NCI-H460 (cell line): ENCODE measurements at places on chromosomes 2 and 18.

DNA sequence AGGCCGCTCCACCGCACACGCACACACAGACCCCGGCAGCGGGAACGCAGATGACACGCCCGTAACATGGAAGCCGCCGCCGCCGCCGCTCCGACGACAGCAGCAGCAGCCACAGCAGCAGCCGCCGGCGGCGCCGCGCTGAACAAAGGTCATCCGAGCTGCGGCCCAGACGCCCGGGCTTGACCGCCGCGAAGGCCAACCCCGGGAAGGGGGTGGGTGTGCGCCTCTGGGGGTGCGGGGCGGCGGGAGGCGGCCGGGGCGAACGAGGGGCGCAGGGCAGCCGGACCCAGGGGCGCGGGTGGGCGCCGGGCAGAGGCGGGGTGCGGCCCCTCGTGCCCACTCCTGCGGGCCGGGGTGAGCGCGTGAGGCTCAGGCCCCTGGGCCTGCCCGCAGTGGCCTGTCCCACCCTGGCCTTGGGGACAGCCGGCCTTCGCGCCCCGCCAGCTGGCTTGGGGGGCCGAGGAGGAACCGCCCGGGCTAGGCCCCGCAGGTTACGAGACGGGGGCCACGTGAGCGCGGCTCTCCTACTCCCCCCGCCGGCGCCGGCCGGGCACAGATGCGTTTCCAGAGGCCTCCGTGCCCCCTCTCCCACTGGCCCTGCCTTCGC, 1.0 kb upstream of the ZNF532 start:
- DNase-seq = no peak

- no peak for DNase-seq
These were observed 144.1 kb downstream of the FHOD3 start for GRCh38 chr18:36441426-36442240.

DNA sequence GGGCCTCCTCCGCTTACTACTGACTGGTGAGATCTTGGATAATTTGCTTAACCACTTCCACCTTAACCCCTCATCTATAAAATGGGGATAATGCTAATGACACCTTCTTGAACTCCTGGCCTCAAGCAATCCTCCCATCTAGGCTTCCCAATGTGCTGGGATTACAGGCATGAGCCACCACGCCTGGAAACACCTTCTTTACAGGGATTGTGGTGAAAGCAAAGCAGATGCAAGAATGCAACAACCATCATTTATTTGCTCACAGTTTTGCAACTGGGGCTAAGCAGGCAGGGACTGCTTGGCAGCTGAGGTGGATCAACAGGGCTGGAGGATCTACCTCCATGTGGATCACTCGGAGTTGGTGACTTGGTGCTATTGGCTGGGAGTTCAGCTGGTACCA, 76.2 kb upstream of the ZNF532 start:
- no peak for DNase-seq

- DNase-seq = no peak
These were observed 19.0 kb downstream of the USP39 start for GRCh38 chr2:85635011-85635410.

GRCh38 chr2:206420721-206421120, 22.6 kb upstream of the ADAM23 start:
- DNase-seq = no peak

- DNase-seq = no peak
These were observed 105.5 kb downstream of the ARL6IP6 start for GRCh38 chr2:152823905-152824304.

DNA sequence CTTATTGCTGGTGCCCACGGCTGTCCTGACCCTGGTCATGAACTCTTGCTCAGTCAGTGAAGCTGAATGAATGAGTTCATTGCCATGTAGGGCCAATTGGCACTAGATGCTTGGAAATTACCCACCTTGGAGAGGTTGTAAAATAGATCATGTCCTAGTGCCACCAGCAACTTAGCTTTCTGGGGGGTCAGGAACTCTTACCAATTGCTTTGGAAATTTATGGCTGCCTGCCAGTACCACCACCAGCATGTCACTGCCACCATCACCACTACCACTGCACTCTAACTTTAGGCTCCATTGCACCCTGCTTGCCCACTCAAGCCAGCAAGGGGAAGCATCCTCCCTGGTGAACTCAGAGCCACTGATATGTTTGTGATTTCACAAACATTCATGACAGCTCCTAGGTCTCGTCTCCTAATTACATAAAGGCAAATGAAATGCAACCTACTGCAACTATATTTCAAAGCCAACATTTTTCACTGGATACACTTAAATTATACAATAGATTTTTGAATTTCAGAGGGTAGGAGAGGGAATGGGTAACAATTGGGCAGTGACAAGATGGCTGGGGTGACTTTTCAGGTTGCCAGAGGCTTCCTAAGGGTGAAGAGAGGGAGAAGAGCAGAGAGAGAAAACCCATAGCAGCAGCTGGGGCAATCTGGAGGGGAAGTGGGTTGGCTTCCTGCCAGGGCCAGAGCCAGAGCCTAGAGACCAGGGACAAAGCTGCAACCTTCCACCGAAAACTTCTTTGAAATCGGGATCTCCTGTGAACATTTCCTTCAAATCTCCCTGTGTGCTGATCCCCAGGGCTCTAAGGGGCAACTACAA, 3.5 kb upstream of the EMILIN1 start:
- DNase-seq = no peak

DNA sequence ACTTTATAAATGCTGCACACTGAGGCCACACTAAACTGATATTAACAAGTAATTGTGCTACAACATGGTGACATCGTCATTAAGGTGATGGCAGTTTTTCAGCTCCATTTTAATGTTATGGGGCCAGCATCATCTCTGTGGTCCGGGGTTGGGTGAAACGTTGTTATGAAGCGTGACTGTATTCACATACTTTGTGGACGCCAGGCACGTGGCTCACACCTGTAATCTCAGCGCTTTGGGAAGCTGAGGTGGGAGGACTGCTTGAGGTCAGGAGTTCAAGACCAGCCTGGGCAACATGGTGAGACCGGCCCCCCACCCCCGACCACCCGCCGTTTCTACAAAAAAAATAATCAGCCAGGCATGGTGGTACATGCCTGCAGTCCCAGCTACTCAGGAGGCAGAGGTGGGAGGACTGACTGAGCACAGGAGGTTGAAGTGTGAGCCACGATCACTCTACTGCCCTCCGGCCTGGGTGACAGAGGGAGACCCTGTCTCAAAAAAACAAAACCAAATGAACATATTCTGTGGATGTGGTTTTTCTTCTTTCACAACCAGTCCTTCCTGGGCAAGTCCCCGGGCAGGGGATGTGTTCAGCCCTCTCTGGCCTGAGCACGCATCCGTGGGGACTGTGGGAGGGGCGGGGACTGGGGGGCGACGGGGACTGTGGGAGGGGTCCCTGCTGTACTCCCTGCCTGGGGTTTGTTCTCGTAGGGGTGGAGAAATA, 12.9 kb upstream of the GAL3ST2 start:
- no peak for DNase-seq

GRCh38 chr18:57931038-57931437, 113.0 kb upstream of the NEDD4L start:
- DNase-seq = no peak

DNA sequence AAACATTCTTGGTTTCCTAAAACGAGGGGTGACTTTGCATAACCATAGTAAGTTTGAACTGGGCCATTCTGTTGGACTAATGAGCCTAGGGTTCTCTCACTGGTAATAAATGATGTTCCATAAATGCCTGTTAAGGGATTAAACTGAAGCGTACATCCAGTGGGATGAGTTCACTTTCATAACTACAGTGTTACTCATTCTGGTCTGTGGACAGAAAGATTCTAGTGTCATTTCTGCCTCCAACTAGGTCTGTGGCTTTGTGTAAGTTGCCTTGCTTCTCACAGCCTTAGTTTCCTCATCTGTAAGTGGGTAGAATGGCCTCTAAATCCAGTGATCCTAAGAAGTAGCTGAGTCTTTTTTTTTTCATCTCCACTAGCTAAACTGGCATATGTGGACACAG, 1860.6 kb upstream of the PIK3C3 start:
- no peak for DNase-seq

DNA sequence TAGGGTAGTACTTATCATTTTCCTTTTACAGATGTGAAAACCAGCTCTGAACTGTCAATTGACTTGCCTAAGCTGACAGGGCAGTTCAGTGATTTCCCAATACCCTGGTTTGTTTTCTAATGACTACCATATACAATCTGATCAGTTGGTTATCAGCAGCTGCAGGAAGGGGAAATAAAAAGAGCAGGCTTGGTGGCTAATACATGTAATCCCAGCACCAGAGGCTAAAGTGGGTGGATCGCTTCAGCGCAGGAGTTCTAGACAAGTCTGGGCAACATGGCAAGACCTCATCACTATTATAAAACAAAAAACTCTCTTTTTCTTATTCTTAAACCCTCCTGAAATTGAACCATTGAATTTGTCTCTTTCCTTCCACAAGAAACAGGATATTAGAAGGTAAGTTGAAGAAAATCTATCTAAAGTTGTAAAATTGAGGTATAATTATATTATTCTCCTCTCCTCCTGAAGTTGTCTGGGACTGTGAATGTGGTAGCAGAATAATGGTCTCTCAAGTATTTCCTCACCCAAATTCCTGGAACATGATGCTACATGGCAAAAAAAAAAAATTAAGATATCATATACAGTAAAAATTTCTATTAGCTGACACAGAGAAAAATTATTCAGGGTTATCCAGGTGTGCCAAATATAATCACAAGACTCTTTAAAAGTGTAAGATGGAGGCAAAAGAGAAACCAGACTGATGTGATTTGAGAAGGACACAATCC, 1441.6 kb downstream of the SUCLG1 start:
- no peak for DNase-seq

- no peak for DNase-seq
These were observed 68.4 kb downstream of the BCL2L11 start for GRCh38 chr2:111189106-111189505.

DNA sequence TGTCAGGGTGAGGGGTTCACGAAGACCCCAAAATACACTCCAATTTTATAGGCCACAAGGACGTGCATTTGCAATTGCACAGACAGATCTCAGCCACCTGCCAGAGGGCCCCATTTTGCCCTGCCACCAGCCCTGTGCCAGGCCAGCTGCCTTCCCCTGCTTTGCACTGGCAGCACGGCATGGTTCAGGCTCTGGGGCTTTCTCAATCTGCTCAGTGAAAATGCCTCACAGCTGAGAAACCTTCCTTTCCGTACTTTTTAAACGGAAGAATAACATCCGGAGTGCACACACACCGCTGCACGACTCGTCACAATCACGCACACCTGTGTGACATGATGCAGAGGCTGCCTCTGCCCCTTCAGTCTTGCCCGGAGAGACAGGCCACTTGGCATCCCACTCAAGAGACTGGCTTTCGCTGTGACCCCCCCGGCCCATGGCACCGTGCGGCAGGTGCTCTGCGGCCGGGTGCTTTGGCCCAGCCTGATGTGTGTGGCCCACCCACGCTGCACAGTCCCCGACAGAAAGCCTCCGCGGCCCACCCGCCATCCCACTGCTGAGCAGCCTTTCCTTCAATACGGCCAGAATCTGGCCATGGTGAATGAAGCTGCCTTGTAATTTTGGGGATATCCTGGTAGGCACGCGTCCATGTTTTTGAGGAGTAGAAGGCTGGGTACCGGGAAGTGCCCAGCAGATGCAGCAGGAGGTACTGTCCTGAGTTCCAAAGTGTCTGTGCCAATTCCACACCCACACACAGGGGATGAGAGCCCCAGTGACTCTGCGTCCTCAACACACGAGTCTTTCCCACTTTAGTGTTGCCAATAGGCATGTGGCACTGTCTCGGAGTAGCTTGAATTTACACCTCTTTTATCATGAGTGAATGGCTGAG, 88.8 kb downstream of the USP40 start:
- DNase-seq = no peak

GRCh38 chr18:77127769-77128671, 4.6 kb downstream of the MBP start:
- peak; percentile 27 for DNase-seq

GRCh38 chr18:5431836-5432575, 111.8 kb downstream of the EPB41L3 start:
- no peak for DNase-seq

- DNase-seq = no peak
These were observed 84.1 kb downstream of the CAPN13 start for GRCh38 chr2:30722936-30723725.

DNA sequence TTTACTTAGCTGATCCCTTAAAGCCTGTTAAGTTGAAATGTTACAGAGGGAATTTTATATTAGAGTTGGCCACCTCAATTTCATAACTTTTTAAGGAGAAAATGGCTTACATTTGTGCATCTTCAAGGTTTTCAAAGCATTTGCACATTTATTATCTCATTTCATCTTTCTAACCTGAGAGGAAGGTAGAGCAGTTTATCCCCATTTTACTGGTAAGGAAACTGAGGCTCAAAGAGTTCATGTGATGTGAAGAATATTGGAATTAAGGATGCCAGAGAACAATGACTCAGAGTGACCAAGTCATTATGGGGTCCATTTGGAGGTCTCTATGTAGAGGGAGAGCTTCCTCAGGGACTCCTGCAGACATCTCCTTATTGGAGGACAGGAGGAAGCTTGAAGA, 35.0 kb downstream of the PRKRA start:
- DNase-seq = no peak

DNA sequence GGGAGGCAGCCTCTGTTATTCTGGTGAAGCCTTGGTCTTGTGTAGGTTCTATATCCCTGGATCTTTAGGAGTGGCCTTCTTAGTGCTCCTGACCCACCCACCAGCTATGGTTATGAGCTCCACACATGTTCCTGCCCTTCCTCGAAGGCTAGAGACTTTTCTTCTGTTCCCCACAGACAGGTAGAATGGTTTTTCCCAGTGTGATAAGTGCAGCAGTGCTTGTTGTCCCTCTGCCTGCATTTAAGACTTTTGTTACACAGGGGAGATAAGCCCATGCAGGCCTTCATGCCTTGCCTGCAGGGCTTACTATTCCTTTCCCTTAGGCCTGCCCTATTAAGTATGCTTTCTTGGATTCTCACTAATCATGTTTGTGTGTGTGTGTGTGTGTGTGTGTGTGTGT, 48.4 kb upstream of the DSC1 start:
- DNase-seq = no peak

DNA sequence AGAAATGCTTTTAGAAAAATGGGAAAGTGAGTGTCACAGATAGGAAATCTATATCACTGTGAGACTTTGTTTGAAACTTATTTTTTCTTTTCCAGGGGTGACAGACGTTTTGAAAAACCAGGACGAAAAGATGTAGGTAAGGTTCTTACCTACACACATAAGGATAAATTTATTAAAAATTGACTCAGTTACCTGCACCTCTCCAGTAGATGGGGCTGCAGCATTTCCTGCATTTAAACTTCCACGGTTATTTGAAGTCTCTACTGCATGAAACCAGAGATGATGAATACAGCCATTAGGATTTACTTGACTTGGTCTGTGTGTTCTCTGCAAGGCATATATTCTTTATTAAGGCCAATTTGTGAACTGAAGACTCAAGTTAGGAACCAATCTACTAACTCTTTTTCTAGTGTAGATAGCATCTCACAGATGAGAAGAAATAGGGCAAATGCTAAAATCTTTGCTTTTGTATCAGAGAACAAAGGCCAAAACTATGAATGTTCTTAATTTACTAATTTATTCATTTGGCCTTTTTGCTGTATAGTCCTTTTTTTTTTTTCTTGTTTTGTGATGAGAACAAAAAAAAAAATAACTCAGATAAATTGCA, 15.0 kb downstream of the KCNJ13 start:
- DNase-seq = peak; percentile 25
